ENCODE measurements at places on chromosomes 4 and X.

DNA sequence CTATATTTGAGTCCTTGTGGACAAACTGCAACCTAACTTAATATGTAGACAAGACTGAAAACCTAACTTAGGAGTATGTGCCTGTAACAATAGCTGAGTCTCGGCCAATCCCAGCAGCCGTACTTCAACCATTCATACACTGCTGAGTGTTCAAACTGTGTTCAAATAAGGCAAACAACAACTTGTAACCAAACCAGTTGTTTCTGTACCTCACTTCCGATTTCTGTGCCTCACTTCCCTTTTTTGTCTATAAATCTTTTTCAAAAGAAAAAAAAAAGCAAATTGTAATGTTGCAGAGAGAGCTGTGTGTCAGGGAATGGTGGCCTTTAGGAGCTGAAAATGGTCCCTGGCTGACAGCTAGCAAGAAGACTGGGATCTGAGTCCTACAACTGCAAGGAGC, 46.0 kb downstream of the GEMIN8 start:
- no peak for DNase-seq

DNA sequence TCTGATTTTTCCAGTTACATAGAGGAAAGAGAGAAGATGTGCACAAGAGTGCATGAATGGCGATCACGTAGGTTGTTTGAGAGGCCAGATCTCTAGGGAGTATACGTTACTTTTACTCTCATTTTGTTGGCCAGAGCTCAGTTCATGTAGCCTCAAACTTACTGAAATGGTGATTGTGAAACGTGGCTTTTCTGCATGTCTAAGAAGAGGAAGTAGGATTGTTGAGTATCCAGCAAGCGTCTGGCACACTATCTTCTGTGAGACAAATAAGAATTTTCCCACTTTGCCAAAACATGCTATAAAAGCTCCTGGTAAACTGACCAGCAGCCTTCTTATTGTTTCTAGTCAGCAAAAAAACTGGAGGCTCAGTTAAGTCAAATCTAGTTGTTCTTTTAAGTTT, 264.5 kb upstream of the EMCN start:
- DNase-seq: no peak

DNA sequence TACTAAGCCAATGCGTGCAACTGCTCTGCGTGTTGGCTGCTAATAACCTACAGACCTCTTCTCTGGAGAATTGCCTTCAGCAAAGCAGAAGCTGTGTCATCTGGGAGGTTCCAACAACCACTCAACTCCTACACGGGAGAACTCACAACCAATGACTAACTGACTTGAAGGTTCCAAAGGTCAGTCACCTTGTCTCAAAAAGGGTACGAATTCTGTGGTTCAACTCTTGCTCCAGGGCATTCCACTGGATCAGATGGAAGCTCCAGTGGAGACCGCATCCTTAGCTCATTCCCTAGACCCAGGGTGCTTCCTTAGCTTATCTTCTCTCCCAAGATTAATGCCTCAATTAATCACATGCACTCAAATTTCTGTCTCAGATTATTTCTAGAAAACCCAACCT, 222.7 kb downstream of the CHIC2 start:
- no peak for DNase-seq

GRCh38 chrX:11430271-11430670, 137.1 kb downstream of the AMELX start:
- DNase-seq: no peak

- DNase-seq: no peak
Observed at GRCh38 chrX:74911494-74911893, 13.8 kb downstream of the NEXMIF start.

DNA sequence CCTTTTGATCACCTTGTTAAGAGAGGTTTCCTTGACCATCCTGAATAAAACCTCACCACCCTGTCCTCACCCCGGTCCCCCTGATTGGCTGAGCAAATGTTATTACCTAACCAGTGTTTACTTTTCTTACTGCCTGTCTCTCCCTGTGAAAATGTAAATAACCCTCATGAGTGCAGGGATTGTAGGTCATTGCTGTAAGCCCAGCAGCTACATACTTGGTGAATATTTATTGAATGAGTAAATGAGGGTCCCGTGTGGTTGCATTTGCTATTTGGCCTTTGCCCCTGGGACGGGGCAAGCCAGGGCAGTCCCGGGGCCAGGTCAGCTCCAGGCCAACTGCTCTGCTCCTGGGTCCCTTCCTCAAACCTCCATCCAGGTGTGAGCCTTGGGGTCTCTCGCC, 55.5 kb upstream of the CLCN4 start:
- no peak for DNase-seq

DNA sequence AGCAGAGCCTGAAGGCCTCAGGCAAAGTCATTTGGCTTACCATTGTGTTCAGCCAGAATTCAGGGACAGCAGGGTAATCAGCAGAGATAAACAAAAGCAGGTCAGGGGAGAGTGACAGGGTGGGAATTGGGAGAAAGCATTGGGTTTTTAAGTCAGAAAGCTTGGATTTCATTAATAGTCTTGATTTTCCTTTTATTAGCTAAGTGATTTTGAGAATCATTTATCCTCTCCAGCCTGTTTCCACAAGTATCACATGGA, 410.1 kb downstream of the HNRNPD start:
- no peak for DNase-seq

GRCh38 chr4:17489721-17490120, 22.2 kb downstream of the QDPR start:
- no peak for DNase-seq

- no peak for DNase-seq
Observed at GRCh38 chr4:14771094-14771493, 231.2 kb upstream of the CPEB2 start.

DNA sequence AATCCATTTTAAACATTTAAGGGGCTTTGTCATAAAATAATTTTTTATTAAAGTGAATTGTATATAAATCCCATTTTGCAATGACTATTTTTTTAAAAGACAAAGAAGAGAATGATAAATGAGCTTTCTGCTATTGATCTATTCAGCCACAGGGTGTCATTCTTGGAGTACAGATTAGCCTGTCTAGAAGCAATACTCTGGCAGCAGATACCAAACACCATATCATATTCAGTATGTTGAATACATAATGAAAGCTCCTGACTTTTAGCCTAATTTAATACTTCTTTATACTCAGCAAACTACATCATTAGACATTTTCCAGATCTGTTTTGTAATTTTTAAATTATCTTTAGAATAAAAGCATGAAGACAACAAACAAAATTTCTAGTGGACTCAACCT, 496.3 kb downstream of the PDGFC start:
- peak; percentile 26 for DNase-seq

GRCh38 chr4:40283968-40284367, 51.2 kb upstream of the CHRNA9 start:
- no peak for DNase-seq

GRCh38 chr4:186204686-186205085, 13.3 kb downstream of the CYP4V2 start:
- DNase-seq: no peak

DNA sequence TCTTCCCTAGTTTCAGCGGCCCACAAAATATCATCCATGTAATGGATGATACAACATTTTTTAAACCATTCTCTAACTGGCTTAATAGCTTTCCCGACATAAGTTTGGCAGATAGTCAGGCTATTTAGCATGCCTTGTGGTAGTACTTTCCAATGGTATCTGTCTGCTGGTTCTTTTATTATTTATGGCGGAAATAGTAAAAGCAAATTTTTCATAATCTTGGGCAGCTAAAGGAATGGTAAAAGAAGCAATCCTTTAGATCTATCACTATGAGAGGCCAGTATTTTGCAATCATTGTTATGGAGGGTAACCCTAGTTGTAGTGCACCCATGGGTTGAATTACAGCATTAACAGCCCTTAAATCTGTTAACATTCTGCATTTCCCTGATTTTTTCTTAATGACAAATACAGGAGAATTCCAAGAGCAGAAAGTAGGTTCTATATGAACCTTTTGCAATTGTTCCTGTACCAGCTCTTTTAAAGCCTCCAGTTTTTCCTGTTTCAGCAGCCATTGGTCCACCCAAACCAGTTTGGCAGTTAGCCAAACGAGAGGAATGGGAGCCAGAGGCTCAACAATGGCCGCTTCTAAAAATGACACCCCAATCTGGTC, 14.3 kb upstream of the HSD17B11 start:
- DNase-seq: no peak

DNA sequence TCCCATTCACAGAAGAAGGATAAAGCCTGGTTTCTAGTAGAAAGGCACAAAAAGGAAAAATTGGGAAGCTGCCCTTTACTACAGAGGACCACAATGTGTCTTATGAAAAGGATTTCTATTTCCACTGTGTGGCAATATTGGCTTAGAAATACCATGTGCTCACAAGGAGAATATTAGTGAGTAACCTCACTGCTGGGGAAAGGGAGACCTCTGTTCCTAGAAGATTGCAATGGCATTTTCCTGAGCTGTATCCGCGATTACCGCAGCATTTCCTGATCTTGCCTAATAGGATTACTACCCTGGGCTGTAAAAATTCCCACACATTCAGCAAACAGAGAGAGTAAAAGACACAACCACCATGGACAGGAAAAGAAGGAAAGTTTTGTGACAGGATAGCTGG, 308.8 kb upstream of the TECRL start:
- no peak for DNase-seq

GRCh38 chr4:78953769-78954666, 14.8 kb upstream of the PAQR3 start:
- DNase-seq: no peak

GRCh38 chrX:63506320-63506719, 155.2 kb upstream of the SPIN4 start:
- DNase-seq: peak; percentile 13

DNA sequence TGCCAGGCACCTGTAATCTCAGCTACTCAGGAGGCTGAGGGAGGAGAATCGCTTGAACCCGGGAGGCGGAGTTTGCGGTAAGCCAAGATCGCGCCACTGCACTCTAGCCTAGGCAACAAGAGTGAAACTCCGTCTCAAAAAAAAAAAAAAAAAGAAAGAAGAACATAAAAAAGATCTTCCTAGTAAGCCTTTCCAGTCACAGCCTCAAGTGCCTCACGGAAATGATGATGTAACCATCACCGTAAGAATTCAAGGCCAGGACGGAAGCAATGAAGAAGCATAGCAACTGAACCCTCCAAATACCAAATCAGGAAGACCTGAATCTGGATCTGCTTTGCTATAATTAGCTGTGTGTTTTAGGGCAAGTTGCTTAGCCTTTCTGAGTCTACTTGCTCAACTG, 28.8 kb downstream of the RBM47 start:
- DNase-seq: no peak

DNA sequence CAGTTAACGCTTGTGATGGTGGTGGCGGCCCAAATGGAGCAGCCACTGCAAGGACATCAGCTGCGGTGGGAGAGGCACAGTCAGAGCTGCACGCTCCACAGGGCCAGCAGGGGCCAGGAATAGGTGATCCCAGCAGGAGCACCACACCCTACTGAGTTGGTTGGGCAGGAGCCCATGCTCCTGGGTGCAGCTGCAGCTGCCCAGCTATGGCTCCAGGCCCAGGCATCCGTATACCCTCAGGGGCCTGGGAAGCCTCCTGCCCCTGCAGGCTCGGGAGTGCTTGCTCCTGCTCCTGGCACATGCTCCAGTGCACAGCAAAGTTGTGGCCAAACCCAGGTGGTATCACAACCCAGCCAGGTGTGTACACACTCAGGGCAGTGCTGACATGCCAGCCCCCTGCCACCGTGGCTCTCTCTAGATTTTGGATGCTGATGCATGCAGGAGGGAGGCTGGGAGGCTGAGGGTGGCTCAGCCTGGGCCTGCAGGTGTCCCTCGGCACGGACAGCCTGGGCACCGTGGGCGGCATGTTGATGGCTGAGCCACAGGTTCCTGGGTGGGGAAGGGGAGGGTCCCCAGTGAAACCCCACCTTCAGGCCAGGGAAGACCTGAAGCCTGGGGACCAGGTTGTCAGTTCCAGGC, 150.2 kb downstream of the CXXC4 start:
- no peak for DNase-seq

GRCh38 chrX:129529685-129530281, 6.5 kb upstream of the SMARCA1 start:
- no peak for DNase-seq

DNA sequence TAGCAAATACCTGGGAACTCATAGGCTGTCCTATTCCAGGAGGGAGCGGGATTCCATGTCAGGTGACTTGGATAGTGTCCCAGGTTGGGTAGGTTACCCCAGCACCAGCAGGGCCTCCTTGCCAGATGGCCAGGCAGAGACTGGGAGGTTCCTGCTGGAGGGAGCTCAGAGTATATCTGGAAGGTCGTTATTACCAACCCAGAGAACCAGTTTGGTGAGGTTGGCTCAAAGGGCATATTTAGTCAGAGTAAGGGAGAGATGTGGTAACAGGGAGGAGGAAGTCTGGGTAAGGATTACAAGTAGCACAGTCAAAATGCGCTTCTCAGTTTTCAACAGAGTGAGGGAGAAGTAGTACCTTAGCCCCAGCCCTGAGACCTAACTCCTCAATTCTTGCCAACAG, 53.3 kb upstream of the LNX1 start:
- no peak for DNase-seq

DNA sequence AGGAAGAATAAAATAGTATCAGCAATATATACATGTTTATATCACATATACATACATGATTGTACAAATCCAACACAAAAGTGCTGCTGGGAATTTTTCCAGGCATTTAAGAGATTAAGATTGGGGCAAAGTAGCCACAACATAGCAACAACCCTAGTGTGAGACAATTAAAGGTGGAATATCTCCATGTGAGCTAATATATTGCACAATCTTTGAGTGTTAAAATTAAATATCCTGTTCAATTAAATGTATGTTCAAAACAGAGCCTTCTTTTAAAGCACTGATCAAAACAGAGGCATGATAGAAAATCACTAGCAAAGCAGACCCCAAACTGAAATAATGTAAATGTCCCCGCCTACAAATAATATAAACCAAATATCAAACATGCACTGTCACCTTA, 97.6 kb downstream of the GABRB1 start:
- no peak for DNase-seq

DNA sequence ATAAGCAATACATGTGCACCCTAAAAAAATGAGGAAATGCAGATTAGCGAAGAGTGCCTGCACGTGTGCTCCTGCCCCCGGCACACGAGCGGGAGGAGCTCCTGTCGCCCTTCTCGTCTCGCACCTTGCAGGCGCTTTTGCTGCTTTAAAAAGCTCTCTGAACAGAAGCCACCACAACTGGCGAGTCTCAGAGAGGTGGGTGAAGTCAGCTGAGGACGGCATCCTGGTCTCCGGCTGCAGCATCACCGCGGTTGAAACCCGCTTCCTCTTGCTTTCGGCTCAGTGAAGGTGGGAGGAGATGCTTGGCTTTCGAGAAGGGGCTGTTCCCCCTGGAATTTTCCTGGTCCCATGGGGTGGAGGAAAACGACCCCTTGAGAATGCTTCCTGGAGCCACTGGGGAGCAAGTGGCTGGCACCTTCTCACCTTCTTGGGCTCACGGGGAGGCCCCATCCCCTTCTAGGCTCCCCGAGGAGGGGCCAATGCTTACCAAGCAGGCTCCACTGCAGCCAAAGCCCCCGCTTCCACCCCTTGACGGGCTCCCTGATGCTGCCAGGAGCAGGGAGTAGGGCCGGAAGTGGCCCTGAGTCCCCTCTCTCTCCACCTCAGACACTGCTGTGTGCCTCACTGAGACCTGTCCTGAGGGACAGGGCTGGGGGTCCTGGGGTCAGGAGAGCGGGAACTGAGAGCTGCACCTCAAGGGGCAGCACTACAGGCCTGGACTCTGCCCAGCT, 29.2 kb upstream of the MXD4 start:
- no peak for DNase-seq

- no peak for DNase-seq
Observed at GRCh38 chr4:178339769-178340168, 897.5 kb upstream of the AGA start.

- no peak for DNase-seq
Observed at GRCh38 chr4:182738283-182739047, 178.7 kb downstream of the DCTD start.

Data from AG08395 (cell line).